ENCODE measurements at places on chromosomes 3 and 15. TPM values are rescaled to one million over a fixed set of nuclear protein-coding genes. Genes with fewer than 3 reads are reported as not detected.

Gene HTR3E
- total RNA-seq = not detected

Gene EFCC1
- total RNA-seq = under 0.01 TPM

Gene ACAN
- 1,316 TPM for total RNA-seq

Gene AHSG
- total RNA-seq = 0.11 TPM

Gene NR1I2
- total RNA-seq = 0.13 TPM

Gene APBA2
- 2.2 TPM for total RNA-seq

Gene MUC20
- total RNA-seq = 1.6 TPM

Gene GOLGA6D
- not detected for total RNA-seq

Gene HCLS1
- 4.0 TPM for total RNA-seq

Gene SLC22A14
- total RNA-seq = 0.32 TPM

Gene CYP8B1
- not detected for total RNA-seq

Gene LSAMP
- total RNA-seq = 3.2 TPM

Gene SLC6A20
- not detected for total RNA-seq

Gene GOLGA8R
- 4.1 TPM for total RNA-seq

Gene LRRC15
- 7.1 TPM for total RNA-seq

Gene TMEM158
- 0.65 TPM for total RNA-seq

Gene LRRC31
- not detected for total RNA-seq

Gene VGLL4
- 212 TPM for total RNA-seq

Gene CCNB2
- total RNA-seq = 35.7 TPM

Gene FRMD4B
- total RNA-seq = 52.8 TPM

Gene DNAH1
- 6.5 TPM for total RNA-seq

Gene LRRC2
- 10.5 TPM for total RNA-seq

Gene EFCAB12
- 0.22 TPM for total RNA-seq

Gene TNFAIP8L3
- total RNA-seq = 3.0 TPM

Gene CPA3
- total RNA-seq = not detected

Gene CNTN4
- total RNA-seq = not detected

Gene INKA1
- 2.8 TPM for total RNA-seq

Gene RHCG
- not detected for total RNA-seq

Gene CRTAP
- total RNA-seq = 358 TPM

Gene XCR1
- total RNA-seq = not detected

Gene SAMMSON
- not detected for total RNA-seq

Gene SLC2A2
- not detected for total RNA-seq

Gene UROC1
- not detected for total RNA-seq

Gene CAND2
- 6.9 TPM for total RNA-seq

Gene GOLGA6B
- total RNA-seq = not detected

Gene IFRD2
- 41.7 TPM for total RNA-seq

Gene ALAS1
- total RNA-seq = 31.9 TPM

Gene NEK11
- total RNA-seq = 11.6 TPM

Gene ECE2
- total RNA-seq = not detected

Gene ST8SIA2
- not detected for total RNA-seq

Gene KCNAB1
- 1.2 TPM for total RNA-seq

Gene GPR87
- not detected for total RNA-seq

Gene EXD1
- total RNA-seq = not detected

Gene SOX2
- not detected for total RNA-seq

Gene SENP7
- 19.7 TPM for total RNA-seq

Gene PTX3
- 549 TPM for total RNA-seq

Gene CHST2
- 19.3 TPM for total RNA-seq

Measured in articular chondrocyte of knee joint (primary cell).